ENCODE measurements at places on chromosomes 6 and 20.

- no peak for DNase-seq
These were observed 3.1 kb downstream of the QKI start for GRCh38 chr6:163417595-163417994.

DNA sequence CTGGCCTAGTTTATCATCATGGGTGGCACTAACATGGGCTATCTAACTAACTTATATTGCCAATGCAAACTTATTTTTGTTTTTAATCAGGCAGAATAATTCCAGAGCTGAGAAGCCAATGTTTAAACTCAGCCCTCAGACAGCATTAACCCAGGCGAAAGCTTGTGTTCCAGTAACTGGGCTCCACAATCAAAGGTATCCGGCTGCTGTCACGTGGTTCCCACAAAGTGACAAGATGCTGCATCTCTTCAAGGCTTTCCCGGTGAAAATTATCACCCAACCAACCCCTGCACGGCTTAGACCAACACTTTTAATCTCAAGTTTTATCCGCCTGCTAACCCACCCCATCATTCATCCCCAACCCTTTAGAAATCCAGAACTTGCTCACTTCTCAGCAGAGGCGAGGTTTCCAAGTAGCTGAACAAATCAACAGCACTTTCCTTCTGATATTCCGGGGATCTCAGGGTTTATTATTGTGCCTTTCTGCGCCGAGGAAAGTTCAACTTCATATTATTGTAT lies 885 bp downstream of the MTCL3 start:
- DNase-seq = no peak

GRCh38 chr20:1467082-1467354 lies 369 bp upstream of the NSFL1C start:
- DNase-seq = no peak

- DNase-seq = no peak
These were observed 102.6 kb downstream of the COL21A1 start for GRCh38 chr6:56144538-56145324.

GRCh38 chr20:35991142-35991771 lies 22.9 kb downstream of the CNBD2 start:
- DNase-seq = no peak

DNA sequence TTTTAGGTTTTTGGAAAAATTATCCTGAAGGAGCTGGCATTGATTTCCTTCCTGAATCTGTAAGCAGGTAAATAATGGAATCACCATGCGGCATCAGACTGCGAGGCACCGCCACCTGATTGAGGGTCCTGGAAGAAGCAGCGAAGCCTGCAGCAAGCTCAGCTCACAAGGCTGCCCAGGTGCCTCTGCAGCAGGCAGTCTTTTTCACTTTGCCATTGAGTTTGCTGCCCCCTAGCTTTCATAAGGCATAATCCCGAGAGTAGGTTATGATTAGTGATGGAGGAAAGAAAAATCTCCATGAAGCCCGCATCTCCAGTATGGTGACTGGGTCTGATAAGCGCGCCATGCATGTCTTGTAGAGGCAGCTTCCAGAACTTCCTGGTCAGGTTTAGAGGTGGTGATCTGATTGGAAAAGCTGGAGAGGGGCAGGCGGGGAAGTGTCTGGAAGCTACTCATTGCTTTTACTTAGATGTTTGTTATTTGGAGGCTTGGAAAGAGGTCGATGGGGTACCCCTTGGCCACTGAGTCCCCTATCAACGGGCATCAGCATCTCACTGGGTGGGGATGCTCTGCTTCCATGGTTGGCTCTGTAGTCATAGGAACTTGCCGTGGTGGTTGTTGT lies 26.7 kb downstream of the IYD start:
- no peak for DNase-seq

- DNase-seq = no peak
These were observed 27.9 kb upstream of the SGK1 start for GRCh38 chr6:134345789-134346188.

- no peak for DNase-seq
These were observed 161.7 kb downstream of the DTNBP1 start for GRCh38 chr6:15500901-15501825.

- peak; percentile 71 for DNase-seq
These were observed 135.7 kb downstream of the BCAS1 start for GRCh38 chr20:53934421-53935343.

DNA sequence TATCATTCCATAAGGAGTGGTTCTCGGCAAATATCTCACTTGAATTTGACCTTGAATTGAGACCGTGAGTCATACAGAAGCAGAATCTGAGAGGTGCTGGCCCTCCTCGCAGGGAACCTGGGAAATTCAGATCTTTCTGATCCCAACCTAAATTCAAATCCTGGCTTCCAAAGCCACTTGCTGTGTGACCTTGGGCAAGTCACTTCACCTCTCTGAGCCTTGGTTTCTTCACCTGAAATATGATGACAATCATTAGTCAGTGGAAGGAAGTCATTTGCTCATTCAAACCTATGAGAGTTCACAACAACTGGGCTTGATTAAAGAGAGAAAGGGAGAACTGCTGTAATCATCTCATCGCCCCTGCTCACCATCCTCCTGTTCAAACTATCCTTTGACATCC lies 7.2 kb downstream of the BPIFA3 start:
- DNase-seq = no peak

DNA sequence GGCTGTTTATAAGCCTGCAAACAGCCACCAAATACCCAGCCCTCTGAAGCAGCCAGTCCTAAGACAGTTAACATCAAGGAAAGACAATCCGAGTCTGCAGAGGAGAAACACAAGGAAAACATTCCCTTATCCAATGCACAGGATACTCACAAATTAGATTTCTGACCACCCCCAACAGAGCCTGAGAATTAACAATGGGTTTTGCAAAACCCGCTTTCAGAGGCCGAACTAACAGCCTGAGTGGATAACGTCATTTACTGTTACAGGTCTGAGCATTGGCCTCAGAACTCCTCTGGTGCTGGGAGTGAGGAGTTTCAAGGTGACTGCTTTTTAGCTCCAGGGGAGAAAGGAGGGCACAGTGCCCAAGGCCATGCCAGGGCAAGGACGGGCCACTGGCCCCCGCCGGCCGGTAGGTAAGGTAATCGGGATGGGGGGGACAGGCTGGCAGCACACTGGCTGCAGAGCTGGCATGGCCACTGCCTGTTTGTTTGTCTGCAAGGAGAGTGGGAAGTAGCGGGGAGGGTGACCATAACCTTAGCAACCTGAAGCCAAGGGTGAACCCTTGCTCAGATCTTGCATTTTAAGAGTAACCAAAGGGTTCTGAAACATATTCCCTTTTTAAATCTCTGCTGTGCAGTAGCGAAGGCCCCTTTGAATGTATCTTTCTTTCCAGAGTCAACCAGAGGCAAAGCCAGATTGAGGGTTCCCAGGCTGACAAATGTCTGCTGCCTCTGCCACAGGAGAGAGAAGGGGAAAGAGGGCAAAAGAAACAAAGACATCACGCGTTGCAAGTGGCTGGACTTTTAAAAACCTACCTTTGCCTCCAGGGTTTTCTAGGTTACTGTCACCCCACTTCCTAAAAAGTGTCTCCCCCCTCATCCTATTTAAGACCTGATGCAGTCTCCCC lies 3.9 kb downstream of the ZMYND8 start:
- DNase-seq = no peak

DNA sequence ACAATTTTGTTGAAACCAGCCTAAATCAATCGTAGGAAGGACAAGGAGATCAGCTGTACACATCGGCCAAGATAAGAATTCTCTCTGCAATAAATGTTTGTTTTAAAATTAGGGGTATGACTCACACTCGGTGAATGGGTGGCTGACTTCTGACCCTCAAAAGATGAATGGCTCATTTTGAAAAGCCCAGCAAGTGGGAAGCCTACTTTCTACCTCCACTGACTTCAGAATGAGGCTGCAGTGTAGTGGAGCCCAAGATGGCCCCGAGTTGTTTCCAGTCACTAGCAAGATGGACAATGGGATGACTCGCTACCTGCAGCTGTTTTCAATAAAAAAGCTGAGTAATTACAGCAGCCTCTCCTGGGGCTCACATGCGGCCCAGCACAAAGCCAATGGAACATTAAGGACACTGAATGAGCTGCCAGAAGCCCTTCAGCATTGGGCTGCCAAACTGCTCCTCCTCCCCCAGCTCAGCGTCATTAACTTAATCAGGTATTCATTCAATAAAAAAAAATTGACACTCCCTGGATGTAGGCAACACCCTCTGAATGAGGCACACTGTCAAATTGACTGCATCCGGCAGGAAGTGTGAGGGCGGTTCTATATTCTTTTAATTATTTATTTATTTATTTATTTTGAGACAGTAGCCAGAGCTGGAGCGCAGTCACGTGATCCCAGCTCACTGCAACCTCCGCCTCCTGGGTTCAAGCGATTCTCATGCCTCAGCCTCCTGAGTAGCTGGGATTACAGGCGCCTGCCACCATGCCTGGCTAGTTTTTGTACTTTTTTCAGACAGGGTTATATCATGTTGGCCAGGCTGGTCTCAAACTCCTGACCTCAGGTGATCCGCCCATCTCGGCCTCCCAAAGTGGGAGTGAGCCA lies 107.3 kb downstream of the GMPR start:
- DNase-seq = no peak

- DNase-seq = no peak
These were observed 838 bp upstream of the NKX2-2 start for GRCh38 chr20:21514553-21515251.

DNA sequence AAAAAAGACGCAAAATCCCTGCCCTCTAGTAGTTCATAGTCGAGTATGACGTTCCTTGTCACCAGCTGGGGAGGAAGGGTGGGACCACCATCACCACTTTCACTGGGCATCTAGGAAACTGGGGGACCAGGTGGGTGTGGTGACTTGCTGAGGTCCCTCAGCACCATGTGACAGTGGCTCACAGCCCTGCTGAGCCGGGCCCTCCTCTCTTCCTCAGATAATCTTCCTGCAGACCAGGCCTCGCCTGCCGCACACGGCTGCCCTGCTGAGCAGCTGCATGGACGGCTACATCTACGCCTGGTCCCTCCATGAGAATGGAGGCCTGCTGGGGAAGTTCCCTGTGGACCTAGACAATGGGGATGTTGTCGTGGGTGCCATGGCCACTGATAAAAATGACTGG lies 71.5 kb downstream of the EFCAB8 start:
- no peak for DNase-seq

GRCh38 chr6:11486051-11486450 lies 51.5 kb upstream of the TMEM170B start:
- DNase-seq = no peak

DNA sequence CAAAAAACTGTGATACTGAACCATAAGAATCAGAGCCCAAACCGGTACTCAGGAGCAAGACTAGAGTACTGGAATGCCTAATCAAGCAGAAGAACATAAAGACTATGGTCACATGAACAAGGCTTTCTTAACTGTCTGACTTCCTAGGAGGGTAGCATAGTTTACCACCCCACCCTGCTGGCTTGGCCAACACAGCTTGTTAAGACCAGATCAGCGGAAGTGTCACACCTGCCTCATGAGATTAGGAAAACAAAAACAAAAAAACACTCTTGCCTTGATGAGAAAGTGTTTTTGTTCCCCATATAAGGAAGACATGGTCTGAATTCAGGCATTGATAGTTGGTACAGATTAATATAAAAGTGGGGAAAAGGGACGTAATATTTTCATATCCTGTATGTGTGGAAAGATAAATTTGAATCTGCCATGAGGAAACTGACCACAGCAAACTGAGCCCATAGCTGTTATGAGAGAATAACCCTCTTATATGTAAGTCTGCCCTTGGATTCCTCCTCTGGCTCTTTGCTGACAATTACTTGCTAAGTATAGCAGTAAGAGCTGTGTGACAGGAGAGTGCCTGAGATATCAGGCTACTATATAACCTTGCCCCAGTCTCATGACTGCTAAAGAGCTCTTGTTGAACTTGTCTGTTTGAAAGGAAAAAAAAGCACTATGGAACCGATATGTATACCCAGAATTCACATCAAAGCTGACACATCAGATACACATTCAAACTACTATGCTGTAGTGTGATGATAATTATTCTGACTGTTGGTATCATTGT lies 197.1 kb downstream of the EPHA7 start:
- DNase-seq = no peak

DNA sequence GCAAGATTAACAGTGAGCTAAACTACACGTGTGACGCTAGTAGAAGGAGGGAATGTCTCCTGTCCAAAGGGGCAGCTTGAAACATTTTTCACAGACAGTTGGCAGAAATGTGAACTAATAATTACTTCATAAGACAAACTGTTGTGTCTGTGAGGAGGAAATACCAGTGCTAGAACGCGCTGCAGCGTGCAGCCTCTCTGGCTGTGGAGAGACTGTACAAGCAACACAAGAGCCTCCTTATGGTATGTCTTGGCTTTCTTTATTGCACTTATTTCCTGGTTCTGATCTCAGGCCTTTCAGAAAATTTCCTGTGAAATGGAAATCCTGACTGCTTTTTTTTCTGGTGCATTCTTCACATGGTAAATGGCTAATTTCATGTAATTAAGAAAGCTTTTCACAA lies 25.3 kb upstream of the TIAM2 start:
- DNase-seq = no peak

DNA sequence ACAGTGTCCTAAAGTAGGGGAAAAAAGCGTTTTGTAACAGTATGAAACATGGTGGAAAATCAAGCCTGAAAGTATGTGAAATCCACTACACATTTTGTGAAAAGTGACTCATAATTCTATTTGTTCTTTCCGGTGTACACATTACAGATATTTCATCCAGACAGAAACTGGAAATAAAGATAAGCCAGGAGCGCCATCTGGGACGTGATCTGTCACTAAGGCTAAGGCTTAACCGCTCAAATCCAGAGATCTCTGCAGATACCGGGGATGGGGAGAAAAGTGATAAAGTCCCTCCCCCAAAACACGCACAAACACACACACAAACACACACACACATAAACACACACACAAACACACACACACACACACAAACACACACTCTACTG lies 26.6 kb upstream of the SRSF6 start:
- DNase-seq = no peak

DNA sequence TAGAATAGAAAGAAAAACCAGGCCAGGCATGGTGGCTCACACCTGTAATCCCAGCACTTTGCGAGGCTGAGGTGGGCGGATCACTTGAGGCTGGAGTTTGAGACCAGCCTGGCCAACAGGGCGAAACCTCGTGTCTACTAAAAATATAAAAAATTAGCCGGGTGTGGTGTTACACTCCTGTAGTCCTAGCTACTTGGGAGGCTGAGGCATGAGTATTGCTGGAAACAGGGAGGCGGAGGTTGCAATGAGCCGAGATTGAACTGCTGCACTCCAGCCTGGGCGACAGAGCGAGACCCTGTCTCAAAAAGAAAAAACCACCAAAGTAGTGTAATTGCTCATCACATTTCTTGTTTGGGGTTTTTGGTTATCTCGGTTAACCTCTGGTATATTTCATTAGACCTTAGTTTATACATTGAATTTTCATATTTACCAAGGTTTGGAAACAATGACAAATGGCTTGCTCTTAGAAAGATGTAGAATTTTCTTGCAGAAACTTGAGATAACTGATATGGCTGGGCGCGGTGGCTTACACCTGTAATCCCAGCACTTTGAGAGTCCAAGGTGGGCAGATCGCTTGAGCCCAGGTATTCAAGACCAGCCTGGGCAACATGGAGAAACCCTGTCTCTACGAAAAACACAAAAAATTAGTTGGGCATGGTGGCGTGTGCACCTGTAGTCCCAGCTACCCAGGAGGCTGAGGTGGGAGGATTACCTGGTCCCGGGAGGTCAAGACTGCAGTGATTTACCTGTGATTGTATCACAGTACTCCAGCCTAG lies 14.2 kb downstream of the ITCH start:
- DNase-seq = peak; percentile 62
